ENCODE measurements at places on chromosomes 12 and 14.

GRCh38 chr12:66280561-66280960, 21.7 kb upstream of the HELB start:
- no peak for DNase-seq

- no peak for DNase-seq
These were observed 141.8 kb downstream of the MYRFL start for GRCh38 chr12:69966839-69967238.

DNA sequence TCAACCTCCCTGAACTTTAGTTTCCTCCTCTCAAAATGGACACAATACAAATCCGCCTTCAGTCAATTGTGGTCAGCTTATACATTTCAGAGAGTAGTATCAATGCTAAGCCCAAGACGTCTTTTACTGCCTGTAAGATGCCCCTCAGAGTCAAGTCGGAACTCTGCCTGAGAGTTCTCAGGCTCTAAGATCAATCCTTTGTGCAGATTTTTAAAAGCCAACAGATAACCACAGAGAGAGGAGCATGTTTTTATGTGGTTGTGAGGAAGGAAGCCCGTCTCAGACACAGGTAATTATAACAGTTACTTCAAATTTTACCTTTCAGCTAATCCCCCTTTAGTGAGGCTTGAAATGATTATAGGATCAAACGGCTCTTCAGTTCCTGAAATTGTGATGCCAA, 91.6 kb downstream of the HELB start:
- no peak for DNase-seq

- no peak for DNase-seq
These were observed 26.8 kb upstream of the DAAM1 start for GRCh38 chr14:59161561-59162175.

- DNase-seq: no peak
These were observed 51.2 kb downstream of the ACSS3 start for GRCh38 chr12:81128930-81129554.

DNA sequence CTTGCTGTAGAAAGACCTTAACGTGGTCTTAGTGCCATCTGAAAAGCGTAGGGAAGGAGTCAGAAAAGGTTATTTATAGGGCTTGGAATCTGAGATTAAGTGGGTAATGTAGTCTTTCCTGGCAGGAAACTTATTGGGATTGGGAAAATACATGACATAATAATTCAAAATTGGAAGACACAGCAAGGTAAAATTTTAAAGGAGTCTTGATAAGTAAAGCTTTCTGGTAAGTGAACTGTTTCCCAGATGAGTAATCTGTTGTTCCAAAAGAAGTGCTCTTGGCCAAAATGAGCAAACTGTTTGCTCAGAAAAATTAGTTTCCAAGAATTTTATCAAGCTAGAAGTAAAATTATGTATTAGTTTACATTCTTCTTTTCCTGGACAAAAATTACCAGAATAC, 149.3 kb upstream of the TMTC2 start:
- DNase-seq: no peak

- no peak for DNase-seq
These were observed 133.4 kb downstream of the KICS2 start for GRCh38 chr12:64088431-64089349.

DNA sequence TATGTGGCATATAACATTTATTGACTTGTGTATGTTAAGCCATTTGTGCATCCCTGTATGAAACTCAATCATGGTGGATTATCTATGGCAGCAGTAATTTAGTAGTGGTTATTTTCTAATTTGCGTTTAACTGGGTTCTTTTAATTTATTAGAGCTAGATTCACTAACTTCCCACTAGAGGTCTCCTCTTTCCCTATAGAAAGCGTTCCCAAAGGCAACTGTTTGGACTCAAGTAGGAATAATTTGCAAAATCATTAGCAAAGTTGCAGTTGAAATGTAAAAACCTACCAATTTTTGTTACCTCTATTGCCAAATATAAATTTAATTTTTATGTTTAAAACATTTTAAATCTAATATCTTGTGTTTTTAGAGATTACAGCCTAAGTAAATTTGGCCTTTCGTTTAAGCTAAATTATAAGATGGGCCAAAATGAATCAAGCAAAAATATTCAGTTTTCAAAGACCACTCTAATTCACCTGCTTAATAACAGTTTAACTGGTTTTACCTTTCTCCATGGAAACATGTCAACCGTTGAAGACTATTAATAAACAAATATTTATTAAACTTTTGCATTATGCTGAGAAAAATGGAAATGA, 6.0 kb downstream of the DMAC2L start:
- no peak for DNase-seq

DNA sequence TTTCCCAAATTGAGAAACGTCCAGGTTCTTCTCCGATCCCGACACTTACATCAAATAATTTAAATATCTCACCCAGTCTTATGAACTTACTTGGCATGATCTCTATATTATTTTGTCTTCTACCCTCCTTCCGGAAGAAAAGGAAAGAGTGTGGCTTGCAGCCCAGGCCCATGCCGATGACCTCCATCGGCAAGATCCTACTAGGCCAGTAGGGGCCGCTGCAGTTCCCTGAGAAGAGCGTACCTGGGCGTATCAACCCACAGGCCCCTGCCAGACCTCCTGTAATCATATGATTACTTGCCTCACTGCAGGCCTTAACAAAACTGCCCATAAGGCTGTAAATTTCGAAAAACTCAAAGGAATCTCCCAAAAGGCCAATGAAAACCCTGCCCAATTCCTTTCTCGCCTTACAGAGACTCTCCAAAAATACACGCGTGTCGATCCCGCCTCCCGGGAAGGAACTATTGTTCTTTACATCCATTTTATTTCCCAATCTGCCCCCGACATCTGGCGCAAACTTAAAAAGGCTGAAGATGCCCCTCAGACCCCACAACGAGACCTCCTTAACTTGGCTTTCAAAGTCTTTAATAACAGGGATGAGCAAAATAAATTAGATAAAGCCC, 69.6 kb downstream of the MOK start:
- peak; percentile 51 for DNase-seq

DNA sequence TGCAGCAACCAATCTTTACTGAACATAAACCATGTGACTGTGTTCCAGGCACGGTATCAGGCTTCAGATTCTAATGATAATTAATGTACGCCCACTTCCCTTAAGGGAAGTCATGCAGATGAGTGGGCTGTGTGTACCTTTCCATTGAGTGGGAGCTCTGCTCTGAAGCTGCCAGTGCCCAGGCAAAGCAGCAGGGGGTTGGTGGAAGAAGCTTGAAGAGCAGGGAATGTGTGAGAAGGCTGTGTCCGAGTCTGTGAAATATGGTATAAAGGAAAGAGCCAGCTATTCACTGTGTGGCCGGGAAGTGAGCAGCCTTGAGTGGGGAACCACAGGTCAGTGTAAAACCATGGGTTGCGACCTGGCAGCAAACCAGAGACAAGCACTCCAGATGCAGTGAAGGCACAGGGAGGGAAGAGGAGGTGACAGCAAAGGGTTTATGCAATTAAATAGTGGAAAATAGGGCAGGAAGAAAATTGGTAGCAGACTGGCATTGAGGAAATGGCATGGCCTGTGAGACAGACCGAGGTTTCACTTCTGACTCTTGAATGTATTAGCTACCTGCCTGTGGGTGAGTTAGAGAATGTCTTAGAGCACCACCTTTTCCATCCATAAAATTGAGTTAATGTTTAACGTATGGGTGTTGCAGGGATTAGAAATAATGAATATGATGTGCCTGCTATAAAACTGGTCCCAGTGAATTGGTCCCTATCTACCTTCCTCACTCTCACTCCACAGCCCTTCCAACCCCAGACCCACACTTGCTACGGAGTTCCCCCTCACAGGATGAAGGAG, 116.4 kb downstream of the NTF3 start:
- DNase-seq: no peak

DNA sequence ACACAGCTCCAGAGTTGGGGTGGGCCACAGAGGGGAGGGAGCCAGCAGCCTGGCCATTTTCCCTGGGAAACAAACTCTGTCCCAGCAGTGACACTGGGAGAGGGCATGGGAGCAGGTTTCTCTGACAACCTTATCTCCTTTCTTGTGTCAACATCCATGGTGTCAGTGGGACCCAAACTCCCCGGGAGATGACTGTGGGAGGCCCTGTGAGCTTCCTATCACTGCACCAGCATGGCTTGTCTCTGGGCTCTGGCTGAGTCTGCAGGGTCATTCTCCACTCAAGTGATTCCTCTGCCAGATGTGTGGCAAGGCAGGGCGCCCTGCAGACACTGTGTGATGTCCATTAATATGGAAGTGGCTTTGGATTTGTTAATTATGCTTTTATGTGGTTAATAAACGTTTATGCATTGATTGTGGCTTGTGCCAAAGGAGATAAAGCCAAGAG, 10.1 kb downstream of the LRTM2 start:
- DNase-seq: no peak

- no peak for DNase-seq
These were observed 6.0 kb upstream of the SLC38A2 start for GRCh38 chr12:46378530-46378929.
